ENCODE measurements at places on chromosomes 2 and 18.

DNA sequence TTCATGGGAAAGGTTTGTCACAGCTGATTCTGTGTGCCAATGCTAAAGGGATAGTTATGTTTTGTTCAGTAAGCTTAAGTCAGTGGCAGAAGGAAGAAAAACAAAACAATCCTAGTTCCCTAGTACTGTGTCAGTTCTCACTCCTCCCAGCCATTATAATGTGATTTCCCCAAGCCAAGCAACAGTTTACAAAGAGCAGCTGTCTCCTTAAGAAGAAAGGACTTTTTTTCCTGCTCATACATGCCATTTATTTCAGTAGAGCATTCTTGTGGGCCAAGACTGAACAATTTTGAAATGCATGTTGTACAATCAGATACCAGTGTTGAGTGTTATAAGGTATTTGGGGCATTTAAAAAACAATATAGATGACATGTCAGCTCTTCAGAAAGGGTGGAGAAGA is 52.1 kb downstream of the NEMP2 start:
- no peak for DNase-seq

- no peak for DNase-seq
Observed at GRCh38 chr18:3998698-3999333, 456.3 kb downstream of the DLGAP1 start.

- DNase-seq: no peak
Observed at GRCh38 chr2:175057078-175057685, 52.0 kb upstream of the CHN1 start.

DNA sequence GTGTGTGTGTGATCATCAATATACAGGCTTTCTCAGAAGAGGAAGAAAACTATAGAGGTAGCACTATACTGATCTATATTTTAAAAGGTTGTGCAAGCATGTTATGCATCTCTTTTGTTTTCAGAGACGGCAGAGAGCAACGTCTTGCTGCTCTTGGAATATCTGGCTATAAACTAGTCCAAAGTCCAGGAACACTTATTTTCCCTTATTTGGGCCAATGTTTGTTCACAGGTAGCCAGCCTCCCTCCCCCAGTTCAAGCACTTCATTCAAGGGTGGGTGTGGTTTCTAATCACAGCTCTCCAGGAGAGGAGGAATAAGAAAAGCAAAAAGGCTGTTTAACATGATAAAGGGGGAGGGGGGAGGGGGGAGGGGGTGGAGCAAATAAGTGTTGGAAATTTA is 4.2 kb downstream of the FZD5 start:
- no peak for DNase-seq

- DNase-seq: no peak
Observed at GRCh38 chr2:105611811-105612424, 132.8 kb upstream of the NCK2 start.

DNA sequence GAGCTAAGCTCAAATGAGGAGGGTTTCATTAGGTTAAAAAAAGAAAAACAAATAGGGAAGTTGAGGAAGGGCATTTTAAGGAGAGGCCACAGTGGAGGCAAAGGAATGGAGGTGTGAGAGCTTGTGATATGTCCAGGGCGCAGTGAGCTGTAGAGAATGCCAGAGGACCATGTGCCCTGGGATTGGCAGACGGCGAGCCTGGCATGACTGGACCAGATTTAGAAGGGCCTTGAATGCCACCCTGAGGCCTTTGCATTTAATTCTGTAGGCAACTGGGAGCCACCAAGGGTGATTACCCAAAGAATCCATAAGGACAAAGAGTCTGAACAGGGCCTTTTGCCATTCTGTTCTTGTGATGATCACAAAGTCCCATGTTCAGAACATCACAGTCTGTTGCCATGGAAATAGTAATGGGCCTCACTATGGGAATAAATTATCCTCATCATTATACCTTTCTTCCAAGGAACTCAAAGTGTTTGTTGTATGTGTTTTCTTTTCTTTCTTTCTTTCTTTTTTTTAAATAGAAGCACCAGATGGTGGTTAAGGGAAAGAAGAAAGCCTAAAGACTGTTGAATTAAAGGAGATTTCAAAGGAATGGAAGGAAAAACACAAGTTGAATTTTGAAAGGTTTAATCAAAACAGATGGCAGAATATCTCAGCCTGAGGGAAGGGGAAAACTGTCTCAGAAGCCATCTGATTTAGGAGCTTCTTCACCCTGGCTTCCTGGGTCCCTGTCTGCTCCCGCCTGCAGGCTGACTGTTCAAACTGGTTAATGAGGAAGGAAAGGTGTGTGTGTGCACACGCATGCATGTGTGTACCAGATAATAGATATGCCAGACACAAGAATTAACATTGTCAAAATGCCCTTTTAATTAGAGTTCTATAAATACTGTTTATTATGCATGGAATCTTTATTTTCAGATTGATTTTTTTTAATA is 31.6 kb upstream of the NCOA1 start:
- no peak for DNase-seq

DNA sequence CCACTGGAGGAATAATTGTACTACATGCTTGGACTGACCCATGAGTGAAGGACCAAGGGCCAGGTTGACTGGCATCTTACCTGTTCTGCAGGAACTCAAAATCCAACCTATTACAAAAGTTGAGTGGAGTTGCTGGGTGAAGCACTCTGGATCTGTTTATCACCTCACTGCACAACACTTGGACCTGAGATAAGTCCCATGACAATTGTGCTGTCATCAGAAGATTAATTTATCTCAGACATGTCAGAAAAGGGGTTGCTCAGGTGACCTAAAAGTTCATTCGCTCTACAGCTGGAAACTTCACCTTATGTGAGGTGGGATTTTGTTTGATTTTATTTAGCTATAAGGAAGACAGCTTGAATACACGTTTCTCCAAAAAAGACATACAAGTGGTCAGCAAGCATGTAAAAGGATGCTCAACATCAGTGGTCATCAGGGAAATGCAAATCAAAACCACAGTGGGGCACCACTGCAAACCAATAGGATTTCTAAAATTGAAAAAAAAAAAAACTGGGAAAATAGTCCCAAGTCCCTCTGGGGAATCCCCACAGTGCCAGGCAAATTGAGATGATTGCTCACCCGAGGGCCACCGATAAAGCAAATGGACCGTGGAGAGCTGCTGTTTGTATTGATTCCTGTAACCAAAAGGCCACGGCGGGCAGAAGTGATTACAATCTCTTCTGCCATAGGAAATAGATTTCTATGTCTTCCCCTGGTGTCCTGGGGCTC is 65.8 kb upstream of the SLC35F5 start:
- peak; percentile 23 for DNase-seq

GRCh38 chr2:104846786-104847585 is 6.9 kb upstream of the POU3F3 start:
- DNase-seq: no peak

DNA sequence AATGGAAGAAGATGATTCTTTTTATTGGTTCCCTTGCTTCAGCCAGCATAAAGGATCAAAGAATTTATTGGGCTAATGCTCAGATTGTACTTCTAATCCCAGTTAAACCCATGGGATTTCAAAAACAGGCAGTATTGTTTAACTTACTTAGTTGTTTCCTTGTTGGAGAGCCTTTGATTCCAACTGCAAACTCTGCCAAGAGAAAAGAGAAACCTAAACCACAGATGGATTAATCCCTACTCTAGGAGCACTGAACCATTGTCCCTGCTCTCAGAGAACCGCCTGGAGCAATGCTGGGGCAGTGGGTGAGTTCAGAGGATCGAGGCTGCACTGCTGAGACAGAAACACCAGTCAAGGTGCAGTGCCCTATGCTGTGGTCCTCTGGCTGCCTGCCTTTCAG is 44.9 kb upstream of the SIGLEC15 start:
- no peak for DNase-seq

DNA sequence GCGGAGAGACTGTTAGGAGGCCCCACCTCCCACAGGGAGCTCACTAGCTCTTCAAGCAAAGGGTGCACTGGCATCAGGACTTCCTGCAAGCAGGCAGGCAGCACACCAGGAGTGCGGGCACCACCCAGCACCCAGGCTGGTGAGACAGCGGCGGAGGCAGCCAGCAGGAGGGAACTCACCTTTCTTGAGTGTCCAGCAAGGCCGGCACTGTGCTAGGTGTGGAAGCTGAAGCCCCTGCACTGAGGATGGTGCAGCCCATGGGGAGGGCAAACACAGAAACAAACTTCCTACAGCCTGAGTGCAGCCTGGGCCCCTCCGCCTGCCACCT is 100.7 kb upstream of the ID2 start:
- no peak for DNase-seq

DNA sequence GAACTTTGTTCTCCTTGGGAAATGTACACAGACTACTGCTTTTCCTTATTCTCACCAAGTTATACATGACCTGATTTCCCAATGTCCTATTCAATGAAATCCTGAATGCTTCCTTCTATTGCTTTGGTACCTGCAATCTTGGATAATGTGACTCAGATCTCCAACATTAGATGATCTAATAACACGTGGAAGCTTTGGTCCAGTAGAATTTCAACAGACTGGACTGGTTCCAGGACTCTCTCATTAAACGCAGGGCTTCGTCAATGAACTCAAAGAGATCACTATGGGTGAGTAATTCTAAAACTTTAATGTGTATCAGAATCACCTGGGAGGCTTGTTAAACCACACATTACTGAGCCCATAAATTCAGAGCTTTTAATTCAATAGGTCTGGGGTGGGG is 413.6 kb upstream of the KCNH7 start:
- no peak for DNase-seq

GRCh38 chr2:15579641-15580040 is 12.0 kb upstream of the DDX1 start:
- DNase-seq: no peak

Measured in glutamatergic neuron (in vitro differentiated cells).